ENCODE measurements at places on chromosomes 7 and 10. TPM values are rescaled to one million over a fixed set of nuclear protein-coding genes. Genes with fewer than 3 reads are reported as not detected.
A peak's percentile ranks its signal among the peaks of the same experiment; 100 is the strongest.

The CCDC7 gene
- 6.7 TPM for total RNA-seq

The NPTX2 gene
- 81.2 TPM for total RNA-seq

The MACC1 gene
- total RNA-seq, result 0.29 TPM

The CYP2C19 gene
- not detected for total RNA-seq

The SVIL gene
- 117 TPM for total RNA-seq

The PDZD7 gene
- total RNA-seq, result 1.5 TPM

DNA sequence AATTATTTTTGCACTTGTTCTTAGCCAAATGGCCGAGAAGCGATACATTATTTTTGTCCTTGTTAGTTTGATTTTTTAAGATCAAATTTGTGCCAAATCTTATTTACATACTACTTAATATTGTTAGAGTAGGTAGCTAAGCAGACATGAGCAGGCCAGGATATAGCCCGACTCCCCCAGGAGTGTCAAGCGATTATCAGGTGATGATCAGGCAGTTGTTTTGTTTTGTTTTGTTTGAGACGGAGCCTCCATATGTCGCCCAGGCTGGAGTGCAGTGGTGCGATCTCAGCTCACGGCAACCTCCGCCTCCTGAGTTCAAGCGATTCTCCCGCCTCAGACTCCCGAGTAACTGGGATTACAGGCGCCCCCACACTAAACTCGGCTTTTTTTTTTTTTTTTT, 71.1 kb downstream of the LYZL2 start:
- DNase-seq, result no peak

GRCh38 chr7:142508251-142508650, 241.0 kb upstream of the PRSS1 start:
- no peak for DNase-seq

GRCh38 chr7:118195837-118196474, 12.0 kb downstream of the LSM8 start:
- peak; percentile 27 for DNase-seq

- peak; percentile 2 for DNase-seq
Observed at GRCh38 chr10:79058899-79059841, 9.6 kb upstream of the ZMIZ1 start.

GRCh38 chr10:16592378-16592777, 70.7 kb upstream of the C1QL3 start:
- no peak for DNase-seq

DNA sequence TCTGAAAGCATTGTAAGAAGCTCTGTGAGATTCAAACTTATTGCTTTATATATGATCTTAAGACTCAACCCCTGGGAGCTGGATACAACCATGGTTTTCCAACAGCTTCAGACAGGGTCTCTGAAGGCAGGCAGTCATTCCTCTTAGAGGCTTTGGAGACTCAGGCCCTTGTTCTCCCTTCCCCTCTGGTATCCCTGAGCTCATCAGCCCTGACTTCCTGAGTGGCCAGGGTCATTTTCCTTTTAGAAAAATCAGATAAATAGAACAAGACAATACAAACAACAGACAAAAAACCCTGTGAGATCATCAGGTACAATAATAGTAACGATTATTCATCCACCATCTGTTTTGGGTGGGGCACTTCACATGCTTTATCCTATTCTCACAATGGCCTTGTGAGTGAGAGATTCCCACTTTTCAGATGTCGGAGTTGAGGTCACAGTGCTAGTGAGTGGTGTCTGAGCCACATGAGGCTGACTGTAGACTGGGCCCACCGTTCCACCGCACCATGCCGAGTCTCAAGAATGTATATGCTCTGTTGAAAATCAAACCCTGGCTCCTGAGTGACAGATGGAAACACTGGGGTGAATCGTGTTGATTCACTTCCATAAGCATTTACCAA, 144.2 kb downstream of the CXCL12 start:
- DNase-seq, result no peak

GRCh38 chr10:636769-637168, 52.7 kb downstream of the DIP2C start:
- no peak for DNase-seq

DNA sequence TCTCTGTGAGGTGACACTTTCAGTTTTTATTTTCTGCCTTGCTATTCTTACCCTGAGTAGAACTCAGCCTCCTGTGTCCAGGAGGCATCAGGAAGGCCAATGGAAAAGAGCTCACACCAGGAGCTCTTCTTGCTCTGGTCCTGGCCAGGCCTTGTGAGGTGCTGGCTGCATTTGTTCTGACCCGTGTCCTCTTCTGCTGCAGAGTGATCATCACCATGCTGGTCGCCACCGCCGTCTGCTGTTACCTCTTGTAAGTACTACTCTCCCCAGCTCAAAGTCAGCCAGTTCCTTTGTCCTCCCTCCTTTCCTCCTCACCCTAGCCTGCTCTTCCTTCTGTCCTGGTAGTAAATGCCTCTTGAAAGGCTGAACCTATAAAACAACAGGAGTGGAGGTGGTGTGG, 1.6 kb downstream of the ATP6V0E2 start:
- DNase-seq, result no peak

GRCh38 chr10:3803295-3803926, 18.4 kb upstream of the KLF6 start:
- no peak for DNase-seq

- no peak for DNase-seq
Observed at GRCh38 chr10:89296220-89296648, 5.6 kb upstream of the IFIT2 start.

- no peak for DNase-seq
Observed at GRCh38 chr10:74968667-74969061, 142.3 kb downstream of the KAT6B start.
